ENCODE measurements at places on chromosomes 11 and 22.
A peak's percentile ranks its signal among the peaks of the same experiment; 100 is the strongest.

GRCh38 chr11:55658031-55658573 lies 3.9 kb upstream of the OR4C6 start:
- DNase-seq, result peak; percentile 90

- no peak for DNase-seq
Observed at GRCh38 chr11:85988780-85989179, 80.1 kb downstream of the PICALM start.

DNA sequence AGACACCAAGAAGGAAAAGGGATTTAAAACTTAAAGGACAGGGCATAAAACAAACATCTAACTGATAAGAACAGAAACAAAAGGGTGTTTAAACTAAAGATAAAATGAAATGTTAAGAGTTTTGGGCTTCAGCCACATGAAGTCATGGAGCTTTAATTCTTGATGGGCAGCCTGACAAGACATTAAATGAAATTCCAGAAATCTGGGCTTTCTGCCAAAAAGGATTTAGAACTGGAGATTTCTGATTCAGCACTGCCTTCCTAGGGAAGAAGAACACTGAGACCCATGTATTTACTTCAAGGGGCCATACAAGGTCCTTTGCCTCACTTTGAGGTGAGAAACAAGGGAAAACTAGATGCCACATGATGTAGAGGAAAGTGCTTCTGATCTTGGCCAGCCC lies 355.9 kb upstream of the RAG2 start:
- DNase-seq, result no peak

GRCh38 chr11:69419662-69420395 lies 61.6 kb upstream of the LINC01488 start:
- DNase-seq, result no peak

DNA sequence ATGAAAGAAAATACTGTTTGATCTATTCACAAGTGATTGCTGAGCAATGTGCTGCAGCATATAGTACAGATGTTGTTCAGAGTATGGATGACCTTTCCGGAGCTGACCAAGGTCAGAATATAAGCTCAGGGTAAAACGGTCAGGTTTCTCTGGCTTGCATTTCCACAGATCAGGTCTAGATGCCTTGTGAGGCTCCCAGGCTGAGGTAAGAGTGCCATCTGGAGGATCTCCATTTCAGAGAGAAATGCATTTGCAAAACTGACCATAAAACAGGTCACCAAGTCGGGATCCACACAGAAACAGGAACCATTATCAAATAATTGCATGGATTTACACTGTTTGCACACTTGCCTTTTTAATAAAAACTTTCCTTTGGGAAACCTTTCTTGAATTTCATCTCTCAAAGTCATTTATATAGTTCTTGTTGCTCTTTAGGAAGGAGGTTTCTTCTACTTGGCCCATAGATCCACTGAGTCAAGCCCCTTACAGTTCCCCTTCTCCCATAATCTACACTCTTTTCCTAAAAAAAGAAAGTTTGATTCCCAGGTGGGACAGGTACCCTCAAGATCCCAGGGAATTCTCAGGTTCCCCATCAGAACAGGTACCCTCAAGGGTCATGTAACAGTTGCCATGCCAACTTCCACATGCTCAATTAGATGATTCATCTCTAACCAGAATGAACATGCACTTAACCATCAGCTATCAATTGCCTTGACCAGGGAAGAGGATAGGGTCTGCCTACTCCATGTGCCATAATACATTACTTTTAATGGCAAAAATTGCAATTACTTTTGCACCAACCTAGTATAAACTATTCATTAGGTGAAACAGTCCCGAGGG lies 25.0 kb upstream of the TMPRSS5 start:
- no peak for DNase-seq

DNA sequence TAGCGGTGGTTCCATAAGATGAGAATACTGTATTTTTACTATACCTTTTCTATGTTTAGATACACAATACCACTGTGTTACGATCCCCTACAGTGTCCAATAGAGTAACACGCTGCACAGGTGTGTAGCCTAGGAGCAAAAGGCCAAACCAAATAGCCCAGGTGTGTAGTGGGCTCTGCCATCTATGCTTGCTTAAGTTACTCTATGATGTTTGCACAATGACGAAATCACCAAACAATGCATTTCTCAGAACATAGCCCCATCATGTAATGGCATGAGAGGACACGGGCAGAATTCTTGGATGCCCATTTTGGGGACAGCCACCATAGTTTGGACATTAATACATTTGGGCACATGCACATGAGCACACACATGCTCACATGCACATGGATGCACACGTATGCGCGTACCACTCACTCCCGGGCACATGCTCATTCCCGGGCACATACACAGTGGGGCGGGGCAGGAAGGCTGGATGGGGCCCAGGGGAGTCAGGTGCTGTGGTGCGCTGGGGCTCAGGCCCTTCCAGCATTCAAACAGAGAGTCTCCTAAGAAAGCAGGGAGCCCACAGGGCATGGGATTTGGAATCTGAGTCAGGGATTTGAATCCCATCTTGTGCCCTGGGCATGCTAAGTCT lies 51.1 kb downstream of the RTN4R start:
- DNase-seq, result no peak

DNA sequence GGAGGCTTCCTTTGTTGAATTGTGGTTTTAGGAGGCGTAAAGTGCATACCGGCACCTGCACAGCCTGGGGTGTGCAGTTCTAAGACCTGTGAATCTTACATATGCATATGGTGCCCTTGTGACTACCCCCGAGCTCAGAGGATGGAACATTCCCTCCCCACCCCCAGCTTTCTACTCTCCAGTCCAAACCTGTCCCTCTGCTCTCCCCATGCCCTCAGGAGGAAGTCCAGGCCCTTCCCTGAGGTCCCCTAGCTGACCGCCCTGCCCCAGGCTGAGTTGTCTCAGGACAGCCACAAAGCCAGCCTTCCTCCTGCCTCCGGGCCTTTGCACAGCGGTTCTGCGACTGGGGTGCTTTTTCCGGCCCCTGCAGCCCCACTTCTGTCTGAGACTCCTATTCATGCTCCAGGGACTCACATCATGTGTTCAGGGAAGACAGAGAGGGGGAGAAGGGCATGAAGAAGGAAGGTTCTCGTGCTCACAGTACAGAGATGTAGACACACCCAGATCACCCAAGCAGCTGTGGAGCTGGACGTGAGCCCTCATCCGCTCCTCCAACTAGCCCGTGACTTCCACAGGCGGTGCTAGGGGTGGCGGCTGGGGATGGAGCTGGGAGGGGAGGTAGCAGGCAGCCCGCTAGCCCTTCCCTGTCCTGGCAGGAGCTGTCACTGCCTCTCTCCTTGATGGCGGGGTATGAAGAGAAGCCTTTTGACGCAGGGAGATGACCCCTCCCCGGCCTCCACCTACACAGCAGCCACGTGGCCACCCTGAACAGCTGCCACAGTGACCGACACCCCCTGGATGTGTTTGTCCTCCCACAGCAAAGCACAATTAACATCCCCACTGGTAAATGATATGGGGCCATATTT lies 50.8 kb downstream of the FLRT1 start:
- no peak for DNase-seq

- no peak for DNase-seq
Observed at GRCh38 chr11:77636731-77637344, 756 bp downstream of the CLNS1A start.

DNA sequence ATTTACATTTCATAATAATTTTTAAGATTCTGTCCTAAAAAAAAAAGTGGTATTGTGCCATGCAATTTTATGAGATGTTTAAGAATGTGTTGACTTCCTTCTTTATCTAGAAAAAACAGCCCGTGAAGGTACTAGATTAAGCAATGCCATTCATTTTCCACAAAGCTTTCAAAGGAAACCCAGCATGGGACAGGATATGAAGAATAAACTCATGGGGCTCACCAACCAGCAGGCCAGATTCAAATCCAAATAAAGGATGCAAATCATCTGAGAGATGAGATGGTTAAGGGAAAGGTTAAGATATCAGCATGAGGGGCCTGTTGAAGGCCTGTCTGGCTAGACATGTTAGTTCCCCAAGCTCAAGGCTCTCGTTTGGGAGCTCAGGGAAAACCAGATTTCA lies 199.1 kb downstream of the SWAP70 start:
- no peak for DNase-seq

- DNase-seq, result no peak
Observed at GRCh38 chr11:62012832-62013461, 45.5 kb upstream of the FTH1 start.

- no peak for DNase-seq
Observed at GRCh38 chr22:46368871-46369715, 33.6 kb downstream of the TRMU start.

DNA sequence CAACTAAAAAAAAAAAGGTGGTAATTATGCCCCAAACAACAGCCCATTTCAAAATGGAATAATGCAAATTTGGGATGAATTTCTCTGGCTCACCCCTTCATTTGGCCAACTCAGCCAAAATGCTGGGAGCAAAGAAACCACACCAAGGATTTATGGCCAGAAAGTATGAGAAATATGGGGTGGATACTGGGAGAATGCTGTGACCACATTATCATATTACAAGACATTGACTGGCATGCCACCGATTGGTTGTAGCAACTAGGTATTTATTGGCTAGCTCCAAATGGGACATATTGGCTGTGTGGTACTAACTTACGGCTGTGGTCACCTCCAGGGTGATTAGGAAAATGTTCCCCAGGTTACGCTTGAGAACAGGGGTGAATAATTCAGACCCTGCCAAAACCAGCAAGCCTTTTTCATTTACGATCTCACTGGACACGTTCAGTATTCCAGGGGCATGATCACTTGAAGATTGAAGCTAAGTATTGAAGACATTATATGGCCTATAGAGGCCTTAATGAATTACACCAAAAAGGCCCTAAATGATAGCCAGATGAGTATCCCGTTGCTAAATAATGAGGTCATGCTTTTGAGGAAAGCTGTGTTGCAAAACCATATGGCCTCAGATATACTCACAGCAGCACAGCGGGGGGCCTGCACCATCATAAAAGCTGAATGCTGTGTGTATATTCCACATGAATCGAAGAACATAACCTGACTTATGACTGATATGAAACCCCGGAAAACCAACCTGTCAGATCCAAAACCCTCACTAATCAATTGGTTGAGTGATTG lies 3.8 kb upstream of the FDX1 start:
- no peak for DNase-seq

DNA sequence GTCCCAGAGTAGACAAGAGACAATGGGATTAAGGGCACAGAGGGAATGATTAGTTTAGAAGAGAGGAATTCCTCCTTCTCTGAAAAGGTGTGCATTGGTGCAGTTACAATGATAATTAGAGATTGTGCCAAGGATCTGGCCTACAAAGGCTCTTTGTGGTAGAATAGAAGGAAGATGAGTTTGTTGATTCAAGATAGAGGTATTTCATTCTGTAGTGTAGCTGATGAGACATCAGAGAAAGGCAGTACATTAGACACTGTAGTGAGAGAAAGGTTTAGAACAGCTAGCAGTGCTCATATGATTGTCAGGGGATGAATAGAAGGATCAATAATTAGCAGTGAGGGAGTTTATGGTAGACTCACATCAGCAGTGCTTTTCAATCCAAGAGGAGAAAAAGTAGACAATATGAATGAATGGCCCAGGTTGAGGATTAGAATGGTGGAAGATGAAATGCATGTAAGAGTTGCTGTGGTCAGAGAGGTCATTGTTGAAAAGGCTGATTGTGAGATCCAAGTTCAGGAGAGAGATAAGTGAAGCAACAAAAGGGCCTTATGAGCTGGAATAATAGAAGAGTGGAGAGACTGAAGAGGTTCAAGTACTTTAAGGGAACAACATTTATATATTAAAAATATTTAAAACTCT lies 28.9 kb downstream of the SIK2 start:
- DNase-seq, result no peak

DNA sequence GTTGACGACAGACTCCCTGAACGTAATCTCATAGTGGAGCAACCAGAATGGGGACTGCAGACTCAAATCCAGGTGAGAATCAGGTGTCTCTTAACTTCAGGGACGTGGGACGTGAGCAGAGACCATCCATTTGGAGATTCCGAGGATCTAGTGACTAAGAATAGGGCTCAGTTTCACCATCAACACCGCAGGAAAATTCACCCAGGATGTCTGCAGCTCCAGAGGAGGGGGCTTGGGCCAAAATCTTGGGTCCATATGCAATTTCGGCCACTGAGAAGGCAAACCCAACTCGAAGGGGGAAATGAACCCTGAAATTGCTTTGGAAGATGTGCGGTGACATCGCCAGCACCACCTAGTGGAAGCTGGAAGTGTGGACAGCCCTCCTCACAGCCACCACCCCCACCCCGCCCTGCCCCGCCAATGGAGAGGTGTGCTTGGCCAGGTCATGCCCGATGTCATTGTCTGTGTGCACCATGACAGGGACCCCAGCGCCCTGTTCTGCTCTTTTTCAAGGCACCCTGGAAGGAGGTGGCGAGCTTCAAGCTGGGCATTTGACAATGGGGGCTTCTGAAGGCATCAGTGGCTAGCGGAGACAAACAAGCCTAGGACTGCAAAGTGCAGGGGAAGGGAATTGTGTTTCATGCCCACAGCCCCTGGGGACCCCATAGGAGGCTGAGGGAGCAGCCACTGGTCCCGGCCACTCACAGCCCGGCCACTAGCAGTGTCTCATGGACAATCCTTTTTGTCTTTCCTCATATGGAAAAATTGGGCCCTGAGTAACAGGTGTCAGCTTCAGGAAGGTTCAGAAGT lies 24.8 kb downstream of the APOL1 start:
- DNase-seq, result peak; percentile 72

DNA sequence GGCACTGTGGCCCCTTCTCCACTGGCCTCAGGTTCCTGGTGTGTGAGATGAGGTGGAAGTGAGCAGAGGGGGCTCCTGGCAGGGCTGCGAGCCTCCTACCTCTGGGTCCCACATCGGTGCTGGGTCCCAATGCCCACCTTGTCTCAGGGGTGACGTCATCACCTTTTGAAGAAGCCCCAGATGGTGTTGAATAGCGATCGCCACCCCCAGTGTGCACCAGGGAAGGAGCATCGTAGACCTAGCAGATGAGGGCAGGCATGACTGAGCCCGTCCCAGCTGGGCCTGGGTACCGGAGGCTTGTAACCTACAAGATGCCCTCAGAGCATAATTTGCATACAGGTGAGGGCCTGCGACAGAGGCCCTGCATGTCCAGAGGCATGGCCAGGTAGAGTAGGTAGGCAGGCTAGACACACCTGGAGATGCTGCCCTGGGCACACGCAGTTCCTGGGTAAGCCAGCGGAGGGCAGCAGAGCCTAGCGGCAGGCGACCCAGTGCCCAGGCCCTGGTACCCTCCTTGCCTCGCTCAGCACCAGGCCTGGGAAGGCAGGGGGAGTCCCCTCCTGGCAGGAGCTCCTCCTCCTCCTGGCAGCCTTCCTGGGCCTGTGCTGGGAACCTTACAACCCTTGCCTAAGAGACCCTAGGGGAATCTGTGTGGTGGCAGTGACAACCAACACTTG lies 52.5 kb downstream of the TPCN2 start:
- peak; percentile 61 for DNase-seq

DNA sequence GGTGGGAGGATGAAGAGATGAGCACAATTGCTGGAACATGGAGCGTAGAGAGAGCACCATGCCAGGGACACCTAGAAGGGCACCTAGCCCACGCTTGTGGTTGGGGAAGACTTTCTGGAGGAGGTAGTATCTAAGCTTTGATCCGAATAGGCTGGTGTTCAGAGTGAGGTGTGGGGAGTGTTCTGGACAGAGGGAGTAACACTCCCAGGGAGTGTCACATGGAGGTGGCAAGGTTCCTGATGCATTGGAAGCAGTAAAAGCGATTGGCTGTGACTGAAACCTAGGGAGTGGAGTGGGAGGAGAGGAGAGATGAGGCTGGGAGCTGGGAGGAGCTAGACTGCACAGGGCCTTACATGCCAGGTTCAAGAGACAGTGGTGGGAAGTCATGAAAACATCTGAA lies 188.0 kb upstream of the NCAM1 start:
- no peak for DNase-seq

- DNase-seq, result no peak
Observed at GRCh38 chr22:39185601-39186012, 33.1 kb upstream of the CBX7 start.

Measured in MM.1S (cell line).